ENCODE measurements at places on chromosomes 16 and 17.

GRCh38 chr16:84786605-84787262 lies 33.1 kb upstream of the CRISPLD2 start:
- no peak for DNase-seq

GRCh38 chr16:57687363-57687929 lies 7.2 kb upstream of the DRC7 start:
- DNase-seq: no peak

- DNase-seq: no peak
Observed at GRCh38 chr17:57662644-57663308, 82.3 kb downstream of the CCDC182 start.

- DNase-seq: no peak
Observed at GRCh38 chr16:81553080-81553813, 108.6 kb downstream of the CMIP start.

DNA sequence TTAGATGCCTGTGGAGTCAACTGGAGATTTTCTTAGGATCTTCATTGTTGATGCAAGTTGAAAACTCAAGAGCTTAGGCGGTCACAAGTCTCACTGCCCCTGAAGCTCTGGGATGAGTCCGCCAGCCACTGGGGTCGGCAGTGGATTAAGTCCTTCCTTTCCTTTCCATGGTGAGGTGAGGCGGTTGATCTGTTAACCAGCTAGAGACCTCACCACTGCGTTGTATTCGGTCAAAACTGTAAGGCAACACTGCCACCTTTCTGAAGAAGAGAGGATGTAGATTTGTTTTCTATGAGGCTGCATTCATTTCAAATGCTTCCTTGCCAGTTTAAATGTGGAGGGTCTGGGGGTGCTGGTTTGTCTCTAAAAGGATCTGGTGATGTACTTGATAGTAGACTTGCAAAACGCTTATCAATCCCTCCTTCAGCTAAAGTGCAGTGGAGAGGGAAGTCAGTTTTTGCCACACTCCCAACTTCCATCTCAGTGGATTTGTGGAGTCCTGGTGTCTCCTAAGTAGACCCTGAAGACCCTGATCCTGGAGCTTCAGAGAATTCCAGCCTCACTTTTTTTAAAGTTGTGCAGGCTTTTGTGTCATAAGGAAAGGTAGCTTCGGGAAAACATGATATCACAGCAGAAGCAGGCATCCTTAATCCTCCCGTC lies 1.7 kb downstream of the MYOCD start:
- DNase-seq: no peak

DNA sequence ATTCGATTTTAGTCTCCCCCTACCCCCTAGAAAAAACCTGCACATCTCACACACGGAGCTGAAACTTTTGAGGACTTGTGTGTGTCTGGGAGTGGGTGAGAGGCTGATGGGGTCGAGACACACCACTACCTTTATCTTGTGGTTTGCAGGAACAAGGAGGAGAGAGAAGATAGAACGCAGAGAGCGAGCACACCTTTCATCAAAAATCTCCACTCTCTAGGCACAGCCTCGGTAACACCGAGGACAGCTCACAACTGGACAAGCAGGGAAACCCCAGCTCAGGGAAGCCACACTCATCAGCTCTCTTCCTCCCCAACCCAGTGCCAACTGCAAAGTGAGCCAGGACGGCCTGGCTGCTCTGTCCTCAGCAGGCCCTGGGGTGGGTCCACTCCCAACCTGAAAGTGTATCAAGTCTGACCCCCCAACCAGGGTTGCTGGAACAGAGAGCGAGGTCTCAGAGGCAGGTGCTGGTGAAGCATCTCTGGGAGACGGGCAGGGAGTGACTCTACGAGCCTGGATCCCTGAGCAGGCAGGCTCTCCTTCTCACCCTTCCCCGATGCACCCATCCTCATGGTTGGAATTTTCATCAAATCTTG lies 5.2 kb upstream of the GHDC start:
- DNase-seq: no peak

GRCh38 chr16:67164599-67165061 lies at the start of gene HSF4:
HSF4 (plus strand) TSS chr16:67164745; CDS start chr16:67164812, 67 bp downstream.
- no peak for DNase-seq

DNA sequence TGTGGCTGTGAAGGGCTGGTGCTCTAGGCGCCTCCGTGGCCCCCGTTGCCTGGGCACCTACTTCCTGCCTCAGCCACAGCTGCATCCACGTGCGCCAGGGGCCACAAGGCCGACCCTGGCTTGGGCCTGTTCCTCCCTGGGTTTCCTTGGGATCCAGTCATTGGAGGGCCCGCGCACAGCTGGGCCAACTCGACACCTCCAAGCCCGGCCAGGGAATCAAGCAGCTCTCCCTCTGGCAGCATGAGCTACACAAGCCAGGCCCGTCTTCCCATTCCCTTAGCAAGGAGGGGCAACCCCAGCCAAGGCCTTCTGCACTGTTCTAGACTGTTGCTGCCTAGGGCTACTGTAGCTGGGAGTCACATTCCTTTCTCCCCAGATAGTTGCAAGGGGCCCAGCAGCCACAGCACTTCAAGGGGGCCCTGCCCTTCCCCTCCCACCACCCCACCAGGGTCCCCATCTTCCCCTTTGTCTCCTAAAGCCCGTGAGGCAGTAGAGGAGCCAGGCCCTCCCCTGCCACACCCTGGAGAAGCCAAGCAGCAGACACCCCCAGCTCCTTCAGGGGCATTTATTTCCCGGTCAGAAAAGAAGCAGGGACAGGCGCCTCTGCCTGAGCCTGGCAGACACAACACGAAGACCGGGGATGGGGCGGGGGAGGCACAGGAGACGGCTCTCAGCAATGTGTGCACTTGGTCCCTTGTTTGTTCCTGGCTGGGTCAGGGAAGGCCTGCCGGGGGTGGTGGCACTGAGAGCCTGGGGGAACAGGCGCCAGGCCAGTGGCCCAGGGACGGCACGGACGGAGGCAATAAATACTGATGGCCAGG lies 3.8 kb downstream of the ARHGDIA start:
- no peak for DNase-seq

GRCh38 chr16:86626966-86627365 lies 48.6 kb downstream of the FOXL1 start:
- DNase-seq: no peak

- DNase-seq: no peak
Observed at GRCh38 chr17:32483451-32484019, 3.3 kb upstream of the CDK5R1 start.

DNA sequence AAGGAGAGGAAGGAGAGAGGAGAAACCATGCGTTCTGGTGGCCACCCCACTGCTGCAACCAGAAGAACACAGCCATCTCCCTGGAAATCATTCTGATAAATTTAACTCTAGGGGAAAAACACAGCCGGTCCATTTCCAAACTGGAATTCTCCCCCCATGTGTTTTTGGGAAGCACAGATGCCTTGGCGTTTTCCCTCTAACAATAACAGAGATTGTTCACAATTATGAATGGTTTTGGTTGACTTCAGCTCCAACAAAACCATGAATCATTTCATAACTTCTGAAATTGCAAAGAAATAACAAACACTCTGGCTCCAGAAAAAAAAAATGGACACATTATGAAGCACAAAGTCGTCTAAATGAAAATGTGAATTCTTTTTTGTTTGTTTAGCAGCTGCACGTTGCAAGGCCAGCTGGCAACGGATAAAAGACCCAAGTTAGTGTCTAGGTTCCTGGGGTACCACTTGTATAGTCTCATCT lies 46.2 kb downstream of the GNAO1 start:
- DNase-seq: no peak

DNA sequence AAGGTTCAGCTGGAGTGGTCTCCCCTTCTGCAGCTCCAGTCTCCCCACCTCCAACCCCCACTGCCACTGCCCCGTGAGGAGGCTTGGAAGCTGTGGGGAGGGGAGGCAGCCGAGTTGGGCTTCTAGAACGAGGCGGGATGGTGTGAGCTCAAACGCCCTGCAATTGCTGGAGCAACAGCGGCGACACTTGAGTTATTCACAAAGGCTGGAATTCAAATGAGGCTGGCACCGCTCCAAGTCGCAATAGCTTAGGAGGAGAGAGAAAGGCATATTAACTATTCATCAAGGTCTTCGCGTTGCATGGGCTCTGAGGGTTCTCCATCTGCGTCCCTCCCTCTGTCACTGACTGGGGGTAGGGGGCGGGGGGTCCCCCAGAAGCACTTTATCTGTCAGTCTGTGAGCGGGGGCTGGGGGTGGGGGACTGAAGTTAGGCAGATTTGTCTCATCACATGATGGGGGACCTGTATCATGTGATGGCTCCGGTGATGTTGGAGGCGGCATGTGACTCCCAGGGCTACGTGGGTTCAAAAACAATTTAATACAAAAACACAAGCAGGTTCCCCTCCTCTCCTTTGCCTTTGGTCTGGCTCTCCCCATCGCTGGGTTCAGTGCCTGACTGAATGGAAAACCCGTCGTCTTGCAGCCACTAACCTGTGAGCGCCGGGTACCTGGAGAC lies 70.5 kb downstream of the RBBP6 start:
- no peak for DNase-seq

- no peak for DNase-seq
Observed at GRCh38 chr16:57028086-57028485, 38.7 kb downstream of the NLRC5 start.

Measured in KG1 (cell line).